ENCODE measurements at places on chromosomes 3 and 15. TPM values are rescaled to one million over a fixed set of nuclear protein-coding genes. Genes with fewer than 3 reads are reported as not detected.

GRCh38 chr3:116474801-116475200 lies 29.5 kb upstream of the LSAMP start:
- no peak for DNase-seq

GRCh38 chr3:46478341-46478740 lies 13.6 kb upstream of the LTF start:
- no peak for DNase-seq

DNA sequence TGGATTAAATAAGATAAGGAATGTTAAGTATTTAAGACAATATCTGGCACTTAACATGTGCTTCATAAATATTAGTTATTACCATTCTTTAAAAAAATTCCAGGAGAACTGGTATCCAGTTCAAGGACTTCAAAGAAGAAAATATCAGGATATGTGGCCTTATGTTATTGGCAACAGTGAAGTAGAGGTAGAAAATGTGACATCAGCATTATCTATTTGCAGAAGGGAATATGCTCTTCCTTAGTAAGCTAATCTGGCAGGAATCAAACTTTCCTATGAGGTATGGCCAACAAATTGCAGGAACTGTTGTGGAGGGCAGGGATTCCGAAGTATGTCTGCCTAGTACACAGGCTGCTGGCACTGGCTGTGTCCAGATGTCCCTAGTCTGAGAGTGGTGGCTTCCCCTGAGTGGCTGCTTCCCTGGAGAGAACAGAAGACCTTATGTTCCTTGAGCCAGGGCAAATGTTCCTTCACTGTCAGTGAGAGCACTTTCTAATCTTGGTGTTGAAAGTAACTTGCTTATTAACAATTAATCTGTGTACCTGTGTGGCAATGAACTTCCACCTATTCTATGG lies 351.7 kb upstream of the THRB start:
- DNase-seq, result no peak

DNA sequence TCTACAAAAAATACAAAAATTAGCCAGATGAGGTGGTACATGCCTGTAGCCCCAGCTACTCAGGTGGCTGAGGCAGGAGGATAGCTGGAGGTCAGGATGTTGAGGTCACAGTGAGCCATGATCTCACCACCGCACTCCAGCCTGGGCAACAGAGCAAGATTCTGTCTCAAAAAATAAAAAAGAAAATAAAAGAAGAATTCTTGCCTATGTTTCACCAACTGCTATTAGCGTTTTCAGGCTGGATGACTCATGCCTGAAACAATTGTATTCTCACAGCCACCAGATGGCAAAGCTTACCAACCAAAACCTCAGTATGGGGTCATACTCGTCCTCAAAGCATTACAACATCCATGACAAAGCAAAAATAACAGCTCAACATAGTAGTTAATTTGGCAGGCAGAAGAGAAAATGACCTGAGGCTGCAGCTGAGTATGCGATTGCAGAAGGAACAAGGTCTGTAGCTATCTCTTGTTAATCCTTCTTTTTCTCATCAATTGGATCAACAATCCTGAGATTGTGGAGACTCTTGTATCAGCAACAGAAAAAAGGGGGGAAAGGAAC lies 52.2 kb downstream of the TP53BP1 start:
- DNase-seq, result peak; percentile 84

MCF2L2 gene
- total RNA-seq, result not detected

PEX11A gene
- 13.9 TPM for total RNA-seq

DNAH12 gene
- 0.11 TPM for total RNA-seq
